ENCODE measurements at places on chromosomes 5 and 9.

- DNase-seq: no peak
These were observed 359.5 kb downstream of the CETN3 start for GRCh38 chr5:90050103-90050502.

DNA sequence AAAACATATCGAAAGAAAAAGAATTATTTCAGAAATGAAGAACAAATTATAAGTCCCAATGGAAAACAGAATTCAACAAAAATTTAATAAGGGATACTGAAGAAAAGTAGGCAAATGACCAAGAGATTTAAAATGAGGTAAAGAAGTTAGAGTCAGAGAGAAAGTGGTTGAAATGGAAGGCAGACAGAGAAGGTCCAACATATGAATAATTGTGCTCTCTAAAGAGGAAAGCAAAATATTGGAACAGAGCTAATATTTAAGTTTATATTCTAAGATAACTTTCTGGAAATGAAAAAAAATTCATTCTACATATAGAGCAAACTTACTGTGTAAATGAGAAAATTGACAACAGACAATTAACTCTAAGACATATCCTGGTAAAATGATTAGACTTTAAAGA, 94.1 kb downstream of the PTCH1 start:
- DNase-seq: no peak

DNA sequence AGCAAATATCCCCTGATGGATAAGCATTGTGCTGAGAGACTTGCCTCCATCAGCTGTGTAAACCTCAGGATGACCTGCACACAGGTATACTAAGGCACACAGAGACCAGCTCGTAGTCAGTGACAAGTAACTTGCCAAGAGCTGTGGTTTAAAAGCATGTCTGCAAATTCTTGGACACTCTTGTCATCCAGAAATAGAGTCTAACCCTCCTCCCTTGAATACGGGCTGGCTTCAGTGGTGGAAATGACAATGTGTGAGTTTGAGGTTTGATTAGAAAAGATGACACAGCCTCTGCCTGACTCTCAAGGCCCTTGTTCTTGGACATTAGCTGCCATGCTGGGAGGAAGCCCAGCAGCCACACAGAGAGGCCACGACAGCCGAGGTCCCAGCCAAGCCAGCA, 114.4 kb downstream of the GADD45G start:
- no peak for DNase-seq

GRCh38 chr9:1388216-1388615, 338.1 kb downstream of the DMRT2 start:
- DNase-seq: no peak

DNA sequence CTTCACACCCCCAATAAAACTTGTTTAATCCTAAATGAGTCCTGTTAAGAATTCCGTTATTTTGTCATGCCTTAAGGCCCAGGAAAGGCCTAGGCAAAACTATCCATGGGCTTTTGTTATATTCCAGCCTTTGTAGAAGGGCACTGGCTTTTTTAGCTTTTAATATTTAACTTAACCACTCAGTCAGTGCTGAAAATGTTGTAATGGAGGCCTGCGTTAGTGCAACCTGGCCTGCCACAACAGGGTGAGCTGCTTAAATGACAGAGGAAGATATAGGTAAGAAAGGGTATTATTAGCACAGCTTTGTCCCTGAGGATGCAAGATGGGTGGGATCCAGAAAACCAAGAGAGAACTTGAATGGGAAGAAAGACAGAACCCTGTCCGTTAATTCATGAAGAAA, 40.2 kb upstream of the PCAT7 start:
- DNase-seq: no peak

GRCh38 chr9:114170771-114171461, 15.6 kb downstream of the COL27A1 start:
- DNase-seq: no peak

GRCh38 chr9:127595611-127596010, 16.5 kb upstream of the STXBP1 start:
- DNase-seq: no peak

- DNase-seq: no peak
These were observed 5.8 kb downstream of the NDUFS6 start for GRCh38 chr5:1806974-1807373.

- DNase-seq: no peak
These were observed 6.8 kb downstream of the LMX1B start for GRCh38 chr9:126620478-126620877.

DNA sequence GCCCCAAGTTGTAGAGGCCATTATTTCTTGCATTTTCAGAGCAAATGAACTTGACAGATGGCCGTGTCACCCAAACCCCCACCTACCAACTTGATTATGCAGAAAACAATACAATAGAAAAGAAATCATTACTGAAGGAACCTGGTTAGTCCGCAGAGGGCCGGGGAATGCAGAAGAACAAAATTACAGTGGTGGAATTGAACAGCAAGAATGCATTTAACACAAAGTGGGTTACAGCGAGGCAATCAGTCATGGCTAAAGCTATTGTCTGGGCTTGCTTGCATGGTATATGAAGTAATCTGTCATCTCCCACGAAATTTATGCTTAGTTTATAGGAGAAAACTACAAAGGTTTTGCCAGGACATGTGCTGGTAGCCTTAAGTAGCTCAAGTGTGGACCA, 238.3 kb upstream of the IRX1 start:
- no peak for DNase-seq

GRCh38 chr9:35618325-35618727, at the start of gene CD72:
TSS of gene CD72 (minus strand) at chr9:35618413. CDS start at chr9:35618303, 110 bp downstream.
- DNase-seq: no peak

- no peak for DNase-seq
These were observed 301.8 kb upstream of the TRPC7 start for GRCh38 chr5:136666970-136667620.

GRCh38 chr9:97627624-97628023, 5.5 kb downstream of the TSTD2 start:
- DNase-seq: no peak

- no peak for DNase-seq
These were observed 23.4 kb downstream of the LURAP1L start for GRCh38 chr9:12798066-12798770.

DNA sequence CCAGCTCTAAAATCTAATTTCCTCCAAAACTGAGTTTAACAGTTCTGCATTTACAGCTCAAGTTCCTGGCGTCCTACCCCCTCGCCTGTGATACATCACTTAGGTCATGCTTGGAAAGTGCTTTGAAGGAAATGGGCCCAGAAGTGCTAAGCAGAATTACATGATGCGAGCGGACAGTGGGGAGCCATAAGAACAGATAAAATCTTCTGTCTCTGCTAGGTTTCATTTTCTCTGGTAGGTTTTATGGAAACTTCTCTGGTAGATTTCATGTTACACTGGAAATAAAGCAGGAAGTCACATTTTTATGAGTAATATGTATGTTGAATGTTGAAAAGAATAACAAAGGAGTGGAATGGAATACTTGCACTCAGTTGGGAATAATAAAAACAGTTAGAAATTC, 138.3 kb downstream of the ZDHHC21 start:
- DNase-seq: no peak

- no peak for DNase-seq
These were observed 174.6 kb downstream of the MAPKAP1 start for GRCh38 chr9:125532412-125532811.

GRCh38 chr9:125815568-125815967, 68.4 kb downstream of the PBX3 start:
- DNase-seq: no peak

GRCh38 chr9:36445800-36446361, 45.8 kb upstream of the RNF38 start:
- DNase-seq: no peak

- DNase-seq: no peak
These were observed 212.7 kb downstream of the ESM1 start for GRCh38 chr5:54772684-54773083.

GRCh38 chr5:145495741-145496140, 339.4 kb downstream of the PRELID2 start:
- DNase-seq: no peak

DNA sequence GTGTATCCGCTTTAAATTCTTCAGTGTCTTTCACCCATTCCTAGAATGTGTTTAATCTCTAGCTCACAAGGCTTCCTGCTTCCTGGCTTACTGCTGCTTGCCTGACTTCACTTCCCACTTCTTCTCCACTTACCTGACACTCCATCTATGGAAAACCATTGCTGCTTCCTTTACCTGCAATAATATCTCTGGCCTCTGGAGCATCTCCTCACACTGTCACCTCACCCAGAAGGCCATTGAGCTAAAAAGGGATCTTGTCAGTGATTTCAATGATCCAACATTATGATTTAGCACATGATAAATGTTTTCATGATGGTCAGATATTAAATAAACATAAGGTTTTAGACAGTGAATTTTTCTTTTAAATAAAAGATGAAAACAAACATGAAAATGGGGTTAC, 281.1 kb downstream of the MRPS30 start:
- no peak for DNase-seq

DNA sequence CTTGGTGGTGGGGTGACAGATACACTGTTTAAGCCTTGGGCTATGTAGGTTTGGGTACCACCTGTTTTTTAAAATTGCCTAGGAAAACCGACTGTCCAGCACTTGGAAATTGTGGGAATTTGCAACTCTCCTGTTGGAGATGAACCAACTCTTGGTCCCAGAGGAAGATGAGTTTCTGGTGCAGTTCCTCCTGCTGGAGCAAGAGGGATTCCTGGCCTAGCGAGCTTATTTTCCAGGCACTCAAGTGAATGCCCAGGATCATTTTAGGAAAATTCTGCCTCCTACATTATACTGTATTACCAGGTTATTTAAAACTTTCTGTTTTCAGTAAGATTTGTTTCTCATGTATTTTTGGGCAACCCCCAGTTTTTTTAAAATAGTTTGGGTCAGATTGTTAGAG, 33.7 kb downstream of the AP3S1 start:
- DNase-seq: no peak

- no peak for DNase-seq
These were observed 74.4 kb downstream of the ASTN2 start for GRCh38 chr9:117340422-117340821.

DNA sequence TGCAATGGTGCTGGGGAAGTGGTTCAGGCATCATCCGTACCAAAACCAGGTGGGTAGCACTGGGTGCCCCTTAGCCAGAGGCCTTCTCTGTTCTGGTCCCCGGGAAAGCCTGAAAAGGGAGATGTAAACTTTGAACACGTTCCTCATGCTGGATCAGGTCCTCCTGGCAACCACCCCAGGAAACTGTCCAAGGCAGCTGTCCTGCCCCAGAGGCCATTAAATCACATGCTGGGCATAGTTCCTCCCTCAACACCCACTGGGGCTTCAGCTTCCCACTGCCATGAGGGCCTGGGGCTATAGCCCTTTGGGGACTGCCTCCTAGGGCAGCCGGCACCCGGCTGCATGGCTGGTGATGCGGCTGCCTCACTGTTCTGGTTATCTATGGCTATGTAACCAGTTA, 228.9 kb upstream of the MVB12B start:
- DNase-seq: no peak

All from NCI-H526 treated with DMSO at 0.1 percent for 48 hours (cell line).